ENCODE measurements at places on chromosomes 6 and 20. TPM values are rescaled to one million over a fixed set of nuclear protein-coding genes. Genes with fewer than 3 reads are reported as not detected.
A peak's percentile ranks its signal among the peaks of the same experiment; 100 is the strongest.

- H3K27me3 ChIP-seq, result peaks cover 11% of the 10 kb centered on the region
- no peak overlapping the region for H3K27ac ChIP-seq
- no peaks in the 10 kb centered on the region for H3K36me3 ChIP-seq
- DNase-seq, result no peak
Observed at GRCh38 chr6:19691465-19692167, 145.6 kb upstream of the ID4 start.

DNA sequence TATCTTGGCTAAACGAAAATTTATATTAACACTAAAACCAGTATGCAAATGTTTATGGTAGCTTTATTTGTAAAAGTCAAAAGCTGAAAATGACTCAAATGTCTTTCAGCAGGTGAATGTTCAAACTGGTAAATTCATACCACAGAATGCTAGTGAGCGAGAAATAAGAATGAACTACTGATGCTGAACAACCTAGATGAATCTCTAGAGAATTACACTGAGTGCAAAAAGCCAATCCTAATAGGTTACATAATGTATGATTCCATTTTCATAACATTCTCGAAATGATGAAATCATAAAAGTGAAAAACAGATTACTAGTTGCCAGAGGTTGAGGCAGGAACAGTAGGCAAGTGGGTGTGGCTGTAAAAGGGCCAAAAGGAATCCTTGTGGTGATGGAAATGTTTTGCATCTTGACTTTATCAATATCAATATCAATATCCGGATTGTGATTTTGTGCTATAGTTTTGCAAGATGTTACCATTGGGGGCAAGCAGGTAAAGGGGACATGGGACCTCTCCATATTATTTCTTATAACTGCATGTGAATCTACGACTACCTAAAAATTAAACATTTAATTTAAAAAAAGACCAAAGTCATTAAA is 26.1 kb downstream of the ZNF311 start:
- H3K27ac ChIP-seq, result no peak overlapping the region
- no peak overlapping the region for H3K4me3 ChIP-seq
- peaks cover 4% of the 10 kb centered on the region for H3K36me3 ChIP-seq
- no peak for DNase-seq
- peaks cover 46% of the 10 kb centered on the region for H3K4me1 ChIP-seq

GRCh38 chr6:136420853-136421252 is 129.4 kb downstream of the MAP7 start:
- no peak overlapping the region for H3K4me3 ChIP-seq
- no peak overlapping the region for H3K27ac ChIP-seq
- no peaks in the 10 kb centered on the region for H3K4me1 ChIP-seq
- peaks cover 2% of the 10 kb centered on the region for H3K27me3 ChIP-seq
- no peak for DNase-seq
- H3K36me3 ChIP-seq, result no peaks in the 10 kb centered on the region

The XKR7 gene
- not detected for total RNA-seq

The ULBP3 gene
- not detected for total RNA-seq

- peaks cover 15% of the 10 kb centered on the region for H3K27me3 ChIP-seq
- H3K27ac ChIP-seq, result no peak overlapping the region
- H3K4me1 ChIP-seq, result no peaks in the 10 kb centered on the region
Observed at GRCh38 chr20:4484379-4484997, 237.2 kb upstream of the PRND start.

- H3K4me3 ChIP-seq, result no peak overlapping the region
- DNase-seq, result no peak
- H3K36me3 ChIP-seq, result peaks cover 27% of the 10 kb centered on the region
- H3K4me1 ChIP-seq, result peaks cover 2% of the 10 kb centered on the region
- H3K27me3 ChIP-seq, result no peaks in the 10 kb centered on the region
Observed at GRCh38 chr6:53041356-53041755, 23.8 kb upstream of the FBXO9 start.

- no peak for DNase-seq
- H3K36me3 ChIP-seq, result peaks cover 7% of the 10 kb centered on the region
- no peaks in the 10 kb centered on the region for H3K27me3 ChIP-seq
Observed at GRCh38 chr6:11275598-11275997, 43.1 kb upstream of the NEDD9 start.

The LHFPL5 gene
- total RNA-seq, result not detected

The CLDN20 gene
- total RNA-seq, result not detected

- no peak overlapping the region for H3K27ac ChIP-seq
- peak overlapping the region; percentile 57 for H3K4me3 ChIP-seq
- no peaks in the 10 kb centered on the region for H3K36me3 ChIP-seq
Observed at GRCh38 chr6:152462716-152463115, 174.4 kb downstream of the SYNE1 start.

GRCh38 chr6:122548281-122548680 is 61.9 kb upstream of the PKIB start:
- no peaks in the 10 kb centered on the region for H3K27me3 ChIP-seq
- no peak for DNase-seq
- H3K36me3 ChIP-seq, result no peaks in the 10 kb centered on the region
- no peaks in the 10 kb centered on the region for H3K4me1 ChIP-seq

- H3K27ac ChIP-seq, result no peak overlapping the region
- H3K4me1 ChIP-seq, result no peaks in the 10 kb centered on the region
- H3K4me3 ChIP-seq, result no peak overlapping the region
- no peak for DNase-seq
Observed at GRCh38 chr20:12886618-12887363, 122.0 kb upstream of the SPTLC3 start.

GRCh38 chr6:30793521-30794194 is 49.3 kb upstream of the IER3 start:
- H3K4me3 ChIP-seq, result peak overlapping the region; percentile 85
- no peak for DNase-seq
- peak overlapping the region; percentile 93 for H3K27ac ChIP-seq
- H3K36me3 ChIP-seq, result no peaks in the 10 kb centered on the region

DNA sequence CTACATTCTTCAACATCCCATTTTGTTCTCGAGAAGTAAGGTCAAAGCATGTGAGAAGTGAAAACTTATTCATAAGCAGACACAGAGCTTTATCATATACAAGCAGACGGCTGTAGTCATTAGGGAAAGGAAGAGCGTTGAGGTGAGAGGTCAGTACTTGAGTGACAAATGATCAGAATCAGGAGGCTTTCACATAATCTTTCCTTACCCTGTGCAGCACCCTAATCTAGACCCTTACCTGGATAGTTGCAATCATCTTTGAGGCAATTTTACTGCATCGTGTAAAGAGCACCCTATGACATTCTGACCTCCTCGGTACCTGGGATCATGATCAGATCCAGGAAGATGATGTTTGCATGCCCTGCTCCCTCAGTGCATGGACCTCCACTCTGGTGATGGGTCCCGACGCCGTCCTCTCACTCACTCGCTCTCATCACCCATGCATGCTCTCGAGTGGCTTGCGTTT is 62.7 kb downstream of the RNF182 start:
- no peak overlapping the region for H3K27ac ChIP-seq
- H3K4me1 ChIP-seq, result no peaks in the 10 kb centered on the region
- no peaks in the 10 kb centered on the region for H3K36me3 ChIP-seq
- no peak for DNase-seq

The PRR18 gene
- total RNA-seq, result not detected

DNA sequence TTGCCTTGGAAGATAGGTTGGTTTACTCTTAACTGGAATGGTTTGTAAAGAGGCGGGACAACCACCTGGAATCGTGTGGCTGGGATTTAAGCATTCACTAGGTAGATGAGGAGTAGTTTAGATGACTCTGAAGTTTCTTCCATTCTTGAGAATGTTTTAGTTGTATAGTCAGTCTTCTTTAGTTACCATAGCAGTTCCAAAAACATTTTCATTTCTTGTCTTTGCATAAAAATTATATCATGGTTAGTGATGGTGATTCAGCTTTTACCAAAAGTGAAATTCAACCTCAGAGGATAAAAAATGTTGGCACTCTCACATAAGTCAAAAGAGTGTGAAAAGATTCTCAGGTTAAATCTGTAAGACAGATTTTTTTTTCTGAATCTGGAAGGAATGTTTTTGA is 70.3 kb downstream of the SMAP1 start:
- no peak overlapping the region for H3K4me3 ChIP-seq
- no peaks in the 10 kb centered on the region for H3K27me3 ChIP-seq
- peaks cover 6% of the 10 kb centered on the region for H3K4me1 ChIP-seq
- peaks cover 75% of the 10 kb centered on the region for H3K36me3 ChIP-seq
- H3K27ac ChIP-seq, result no peak overlapping the region

DNA sequence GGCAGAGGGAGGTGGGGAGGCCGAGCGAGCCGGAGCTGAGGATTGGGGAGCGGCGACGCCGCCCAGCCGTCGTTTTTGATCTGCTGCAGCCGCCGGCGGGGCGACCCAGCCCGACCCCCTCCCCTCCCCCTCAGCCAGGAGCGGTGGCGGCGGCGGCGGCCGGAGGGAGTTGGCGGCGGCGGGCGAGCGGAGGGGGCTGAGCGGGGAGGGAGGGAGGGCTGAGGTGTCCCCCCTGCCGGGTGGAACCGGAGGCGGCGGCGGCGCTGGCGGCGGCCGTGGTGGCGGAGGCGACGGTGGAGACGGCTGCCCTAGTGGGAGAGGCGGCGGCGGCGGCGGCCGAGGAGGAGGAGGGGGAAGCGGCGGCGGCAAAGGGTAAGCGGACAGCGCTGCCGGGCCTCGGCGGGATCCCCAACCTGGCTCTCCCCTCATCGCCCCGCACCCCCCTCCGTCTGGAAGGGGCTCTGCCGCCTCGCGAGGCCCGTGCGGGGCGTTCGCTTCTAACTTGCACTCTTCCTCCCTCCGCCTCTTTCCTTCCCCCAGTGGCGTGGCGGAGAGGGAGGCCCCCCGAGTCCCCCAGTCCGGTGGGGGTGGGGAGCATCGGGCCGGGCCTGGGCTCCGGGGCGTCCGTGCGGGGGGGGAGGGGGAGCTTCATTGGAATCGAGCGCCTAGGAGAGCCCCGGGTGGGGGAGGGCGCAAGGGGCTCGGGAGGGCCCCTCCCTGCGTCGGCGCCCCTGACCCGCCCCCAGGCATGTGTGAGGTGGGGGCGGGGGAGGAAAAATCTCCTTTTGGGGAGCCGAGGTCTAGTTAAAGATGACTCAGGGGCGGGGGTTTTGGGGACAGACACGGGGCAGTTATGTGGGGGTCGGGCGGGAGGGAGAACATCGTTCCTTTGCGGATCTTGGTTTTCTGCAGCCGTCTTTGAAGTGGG is at the start of gene TAB2:
Gene TAB2, plus strand, starts transcription at position 69 of the 928 bp plus-strand sequence. CDS start 52,286 bp downstream, outside the sequence.
- H3K27me3 ChIP-seq, result no peaks in the 10 kb centered on the region
- H3K4me3 ChIP-seq, result peak within 1 kb of the TSS; percentile 91
- no peaks in the 10 kb centered on the region for H3K36me3 ChIP-seq
- H3K4me1 ChIP-seq, result peaks cover 22% of the 10 kb centered on the region

DNA sequence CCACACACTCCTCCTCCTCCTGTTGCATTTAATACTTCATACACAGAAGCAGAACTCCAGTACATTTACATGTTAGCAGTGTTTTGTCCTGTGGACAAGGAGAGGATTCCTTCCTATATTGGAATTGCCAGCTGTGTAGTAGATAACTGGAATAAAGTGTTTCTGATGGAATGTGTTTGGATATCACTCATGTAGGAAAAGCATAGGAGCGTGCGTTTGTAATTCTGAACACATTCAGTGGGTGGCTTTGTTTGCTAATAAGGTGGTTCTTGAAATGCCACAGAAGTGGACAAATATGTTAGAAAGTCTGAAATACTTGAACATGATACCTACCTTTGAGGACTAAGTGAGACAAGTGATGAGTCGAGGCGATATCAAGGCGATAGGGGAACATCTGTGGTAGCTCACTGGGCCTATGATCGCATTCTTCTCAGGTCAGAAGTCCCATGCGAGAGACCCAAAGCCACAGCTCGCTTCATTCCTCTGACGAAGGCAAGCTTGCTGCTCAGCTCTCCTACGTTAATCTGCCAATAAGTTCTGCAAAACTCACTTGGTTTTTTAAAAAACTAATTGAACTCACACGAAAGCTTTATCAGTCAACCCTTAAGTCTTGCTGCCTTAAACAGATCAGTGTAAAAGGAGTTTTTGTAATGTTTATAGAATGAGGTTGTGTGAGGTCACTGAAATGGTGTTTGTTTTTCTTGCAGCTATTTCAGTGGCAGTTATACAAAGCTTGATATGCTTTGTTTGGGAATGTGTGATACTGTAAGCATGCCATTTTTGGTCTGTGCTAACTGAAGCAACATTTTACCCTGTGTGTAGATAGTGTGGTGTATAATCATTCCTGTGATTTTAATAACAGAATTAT is 159.9 kb downstream of the SOX4 start:
- H3K4me1 ChIP-seq, result no peaks in the 10 kb centered on the region
- H3K27me3 ChIP-seq, result peaks cover 3% of the 10 kb centered on the region
- no peak overlapping the region for H3K27ac ChIP-seq
- no peak for DNase-seq
- no peak overlapping the region for H3K4me3 ChIP-seq

DNA sequence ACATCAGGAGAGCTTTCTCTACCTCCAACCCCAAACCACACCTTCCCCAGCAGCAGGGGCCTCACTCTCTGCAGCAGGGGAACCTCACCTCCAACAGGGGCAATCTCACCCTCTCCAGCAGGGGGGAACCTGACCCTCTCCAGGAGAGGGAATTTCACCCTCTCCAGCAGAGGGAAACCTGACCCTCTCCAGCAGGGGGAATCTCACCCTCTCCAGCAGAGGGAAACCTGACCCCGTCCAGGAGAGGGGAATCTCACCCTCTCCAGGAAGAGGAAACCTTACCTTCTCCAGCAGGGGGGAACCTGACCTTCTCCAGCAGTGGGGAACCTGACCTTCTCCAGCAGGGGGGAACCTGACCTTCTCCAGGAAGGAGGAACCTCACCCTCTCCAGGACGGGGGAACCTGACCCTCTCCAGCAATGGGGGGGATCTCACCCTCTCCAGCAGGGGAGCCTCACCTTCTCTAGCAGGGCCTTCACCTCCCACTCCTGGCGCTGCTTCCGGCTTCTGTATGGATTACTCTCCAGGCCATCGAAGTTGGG is 3.1 kb downstream of the B3GALT4 start:
- H3K27me3 ChIP-seq, result no peaks in the 10 kb centered on the region
- peaks cover 15% of the 10 kb centered on the region for H3K4me1 ChIP-seq
- H3K36me3 ChIP-seq, result no peaks in the 10 kb centered on the region
- no peak for DNase-seq
- H3K27ac ChIP-seq, result peak overlapping the region; percentile 97

GRCh38 chr6:138517635-138518034 is 18.3 kb upstream of the NHSL1 start:
- no peak overlapping the region for H3K4me3 ChIP-seq
- peaks cover 6% of the 10 kb centered on the region for H3K27me3 ChIP-seq
- H3K27ac ChIP-seq, result no peak overlapping the region
- DNase-seq, result peak; percentile 53
- H3K4me1 ChIP-seq, result peaks cover 17% of the 10 kb centered on the region

The FAM209B gene
- 5.2 TPM for total RNA-seq

DNA sequence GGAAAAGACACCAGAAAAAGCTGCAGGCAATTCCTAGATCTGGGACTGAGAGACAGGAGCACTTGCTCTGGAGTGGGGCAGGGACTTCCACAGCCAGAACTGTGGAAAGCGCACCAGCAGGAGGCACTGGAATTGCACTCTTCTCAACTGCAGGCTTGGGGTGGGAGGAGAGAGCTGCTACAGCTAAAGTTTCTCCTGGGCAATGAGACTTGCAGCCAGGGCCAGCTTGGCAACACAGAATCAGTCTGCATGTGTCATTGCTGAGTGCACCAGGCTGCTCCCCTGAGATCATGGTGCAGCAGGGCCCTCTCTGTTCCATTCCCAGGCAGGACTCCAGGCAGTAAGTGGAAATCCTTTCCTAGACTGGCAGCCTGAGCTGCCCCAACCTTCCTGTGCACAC is 145.8 kb downstream of the INSM1 start:
- H3K36me3 ChIP-seq, result peaks cover 77% of the 10 kb centered on the region
- no peak overlapping the region for H3K4me3 ChIP-seq
- H3K4me1 ChIP-seq, result no peaks in the 10 kb centered on the region
- H3K27ac ChIP-seq, result no peak overlapping the region

GRCh38 chr20:1125277-1125676 is 6.9 kb downstream of the PSMF1 start:
- H3K27me3 ChIP-seq, result no peaks in the 10 kb centered on the region
- H3K4me3 ChIP-seq, result no peak overlapping the region
- no peak overlapping the region for H3K27ac ChIP-seq
- peaks cover 70% of the 10 kb centered on the region for H3K4me1 ChIP-seq
- H3K36me3 ChIP-seq, result peaks cover 89% of the 10 kb centered on the region
